ENCODE measurements at places on chromosomes 4 and X. TPM values are rescaled to one million over a fixed set of nuclear protein-coding genes. Genes with fewer than 3 reads are reported as not detected.

- H3K27ac ChIP-seq: no peak overlapping the region
- no peaks in the 10 kb centered on the region for H3K27me3 ChIP-seq
- DNase-seq: peak; percentile 17
- H3K4me3 ChIP-seq: no peak overlapping the region
- no peaks in the 10 kb centered on the region for H3K36me3 ChIP-seq
- H3K4me1 ChIP-seq: no peaks in the 10 kb centered on the region
Observed at GRCh38 chr4:13920901-13921300, 293.4 kb upstream of the BOD1L1 start.

Gene CDKL2
- 1.8 TPM for total RNA-seq

GRCh38 chrX:38277136-38277535, 50.2 kb downstream of the RPGR start:
- H3K27ac ChIP-seq: no peak overlapping the region
- H3K27me3 ChIP-seq: no peaks in the 10 kb centered on the region
- DNase-seq: no peak
- H3K4me3 ChIP-seq: no peak overlapping the region
- peaks cover 8% of the 10 kb centered on the region for H3K4me1 ChIP-seq

DNA sequence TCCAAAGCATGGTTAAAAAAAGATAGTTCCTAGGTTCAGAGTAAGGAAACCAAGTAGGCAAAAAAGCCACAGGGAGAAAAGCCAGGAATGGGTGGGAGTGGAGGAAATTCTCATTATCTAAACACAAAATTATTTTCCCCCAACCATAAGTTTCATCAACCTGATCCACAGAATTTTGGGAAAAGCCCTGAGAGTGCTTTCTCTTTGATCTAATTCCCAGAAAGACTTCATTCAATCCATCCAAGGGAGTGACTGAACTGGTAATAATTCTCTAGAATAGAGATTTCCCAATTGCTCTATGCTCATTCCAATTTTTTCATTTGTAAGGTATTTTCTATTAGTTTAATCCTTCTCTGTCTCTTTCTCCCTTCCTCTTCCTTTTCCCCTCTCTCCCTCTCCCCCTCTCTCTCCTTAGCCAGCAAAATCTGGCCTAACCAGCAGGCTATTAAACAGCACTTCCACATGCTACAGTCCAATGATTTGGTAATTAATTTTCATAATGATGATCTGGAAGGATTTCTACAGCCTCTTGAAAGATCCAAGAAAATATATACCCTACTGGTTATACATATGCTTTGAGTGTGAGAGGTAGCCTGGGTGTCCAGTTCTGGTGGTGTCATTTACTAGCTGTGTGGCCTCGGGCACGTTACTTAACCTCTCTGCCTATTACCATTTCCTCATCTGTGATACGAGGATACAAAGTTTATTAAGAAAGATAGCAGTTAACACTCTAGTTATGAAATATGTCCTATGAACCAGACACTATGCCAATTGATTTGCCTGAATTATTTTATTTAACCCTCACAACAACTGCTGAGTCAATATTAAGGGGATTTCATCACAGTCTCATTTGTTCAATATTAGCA, 251.5 kb upstream of the RASGEF1B start:
- no peaks in the 10 kb centered on the region for H3K4me1 ChIP-seq
- no peak for DNase-seq
- no peak overlapping the region for H3K27ac ChIP-seq
- H3K36me3 ChIP-seq: no peaks in the 10 kb centered on the region
- H3K4me3 ChIP-seq: no peak overlapping the region
- no peaks in the 10 kb centered on the region for H3K27me3 ChIP-seq

- peak; percentile 52 for DNase-seq
- H3K4me3 ChIP-seq: no peak overlapping the region
- H3K4me1 ChIP-seq: no peaks in the 10 kb centered on the region
- no peaks in the 10 kb centered on the region for H3K27me3 ChIP-seq
Observed at GRCh38 chr4:60500810-60501209, 699.3 kb upstream of the ADGRL3 start.

DNA sequence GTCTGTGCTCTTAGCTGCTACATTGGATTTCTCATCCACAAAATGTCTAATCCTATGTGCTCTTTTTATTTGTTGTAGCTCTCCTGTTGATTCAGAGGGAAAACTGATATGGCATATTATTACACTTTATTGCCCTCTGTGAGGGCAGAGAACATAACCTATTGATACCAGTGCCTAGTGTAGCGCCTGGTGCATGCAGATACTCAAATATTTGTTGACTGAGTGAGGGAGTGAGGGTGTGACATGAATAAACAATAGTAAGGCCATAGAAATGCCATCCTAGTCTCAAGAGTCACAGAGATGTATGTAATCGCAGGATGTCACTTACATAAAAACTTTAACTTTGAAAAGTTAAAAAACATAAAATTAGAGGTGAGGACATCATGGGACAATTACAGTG, 159.1 kb downstream of the SHROOM3 start:
- H3K36me3 ChIP-seq: no peaks in the 10 kb centered on the region
- DNase-seq: no peak
- no peak overlapping the region for H3K4me3 ChIP-seq
- no peaks in the 10 kb centered on the region for H3K27me3 ChIP-seq
- peaks cover 18% of the 10 kb centered on the region for H3K4me1 ChIP-seq
- H3K27ac ChIP-seq: no peak overlapping the region

All from GM23338 (cell line).